Activated CD8-positive, alpha-beta memory T cell treated with anti-CD3 and anti-CD28 coated beads for 1 hour (primary cell): ENCODE measurements at places on chromosomes 6 and 20.

GRCh38 chr6:41464481-41464880 is 81.7 kb upstream of the FOXP4 start:
- DNase-seq = no peak

- DNase-seq = no peak
Observed at GRCh38 chr20:58138395-58138794, 90.1 kb downstream of the ANKRD60 start.

DNA sequence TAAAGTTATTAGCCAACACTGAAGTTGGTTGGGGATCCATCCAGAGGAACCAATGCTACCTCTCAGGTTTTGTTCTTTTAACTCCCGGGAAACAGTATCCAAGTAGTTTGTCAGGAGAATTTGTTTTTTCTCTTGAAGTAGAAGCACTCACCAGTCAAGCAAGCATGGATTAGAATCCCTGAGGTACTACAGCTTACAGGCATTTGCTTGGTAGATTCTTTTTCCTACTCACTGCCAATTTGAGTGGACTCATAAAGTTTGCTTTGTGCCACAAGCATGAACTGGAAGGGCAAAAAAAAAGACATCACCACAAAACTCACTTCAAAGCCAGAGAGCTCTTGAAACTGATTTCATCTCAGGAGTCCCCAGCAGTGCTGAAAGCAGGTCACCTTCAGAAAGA is 167.4 kb downstream of the MBOAT1 start:
- DNase-seq = no peak

DNA sequence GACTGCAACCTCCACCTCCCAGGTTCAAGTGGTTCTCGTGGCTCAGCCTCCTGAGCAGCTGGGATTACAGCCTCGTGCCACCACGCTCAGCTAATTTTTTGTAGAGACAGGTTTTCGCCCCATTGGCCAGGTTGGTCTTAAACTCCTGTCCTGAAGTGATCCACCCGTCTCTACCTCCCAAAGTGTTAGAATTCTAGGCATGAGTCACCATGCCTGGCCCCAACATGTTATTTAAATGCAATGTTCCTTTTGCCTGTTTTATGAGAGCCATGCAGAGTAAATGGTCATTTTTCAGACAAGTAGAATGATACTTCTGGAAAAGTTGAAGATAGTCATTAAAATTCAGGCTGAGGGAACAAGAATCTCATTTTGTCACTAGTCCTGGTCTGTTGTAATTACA is 43.8 kb upstream of the RPS6KA2 start:
- DNase-seq = no peak

GRCh38 chr6:52162940-52163908 is 23.0 kb upstream of the IL17A start:
- DNase-seq = no peak

DNA sequence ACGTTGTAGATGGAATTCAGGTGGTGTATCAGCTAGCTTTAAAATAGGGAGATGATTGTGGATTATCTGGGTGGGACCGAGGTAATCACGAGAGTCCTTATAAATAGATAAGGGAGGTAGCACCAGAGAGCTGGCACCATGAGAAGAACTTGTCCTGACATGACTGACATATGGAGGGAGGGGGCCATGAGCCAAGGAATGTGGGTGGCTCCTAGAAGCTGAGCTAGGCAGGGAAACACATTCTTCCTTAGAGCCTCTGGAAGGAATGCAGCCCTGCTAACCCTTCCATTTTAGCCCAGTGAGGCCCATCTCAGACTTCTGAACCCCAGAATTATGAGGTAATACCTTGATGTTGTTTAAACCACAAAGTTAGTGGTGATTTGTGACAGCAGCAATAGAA is 321.1 kb upstream of the SULF2 start:
- no peak for DNase-seq

DNA sequence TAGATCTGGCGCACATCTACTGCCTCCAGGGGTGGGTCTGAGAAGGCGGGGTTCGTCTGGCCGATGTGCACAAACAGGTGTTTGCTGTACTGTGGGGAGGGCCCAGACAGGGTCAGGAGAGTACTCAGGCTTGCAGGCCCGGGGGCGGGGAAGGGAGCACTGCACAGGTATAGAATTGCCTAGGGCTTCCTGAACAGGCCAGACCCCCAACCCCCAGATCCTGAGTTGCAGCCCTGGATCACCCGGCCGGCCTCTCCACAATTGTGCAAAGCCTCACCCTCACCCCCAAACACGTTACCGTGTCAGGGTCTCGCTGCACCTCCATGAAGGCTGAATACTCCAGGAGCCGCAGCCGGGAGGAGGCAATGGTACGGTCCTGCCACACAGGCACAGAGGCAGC is 7.8 kb downstream of the RPL10A start:
- no peak for DNase-seq

DNA sequence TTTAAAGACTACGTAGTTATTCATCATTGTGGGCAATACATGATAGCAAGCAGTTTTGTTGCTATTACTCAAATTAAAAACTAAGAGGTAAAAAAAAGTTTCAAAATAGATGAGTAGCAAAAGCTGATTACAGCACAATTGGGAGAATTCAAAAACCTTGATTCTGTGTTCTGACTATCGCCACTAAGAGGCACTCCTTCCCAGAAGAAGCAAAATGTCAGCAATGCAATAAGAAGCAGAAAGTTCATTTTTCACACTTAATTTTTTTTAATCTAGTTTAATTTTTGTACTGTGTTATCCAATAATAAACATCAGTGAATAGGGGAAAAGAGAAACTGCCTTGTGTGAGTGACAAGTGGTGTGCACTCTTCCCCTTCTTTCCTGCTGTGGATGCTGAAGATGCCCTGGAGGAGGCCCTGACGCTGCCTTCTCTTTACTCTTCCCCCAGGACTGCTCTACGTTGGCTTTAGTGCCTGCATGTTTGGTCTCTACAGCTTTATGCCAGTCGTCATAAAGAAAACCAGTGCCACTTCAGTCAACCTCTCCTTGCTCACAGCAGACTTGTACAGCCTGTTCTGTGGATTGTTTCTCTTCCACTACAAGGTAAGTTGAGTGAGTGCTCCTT is 263.2 kb upstream of the PLN start:
- no peak for DNase-seq

DNA sequence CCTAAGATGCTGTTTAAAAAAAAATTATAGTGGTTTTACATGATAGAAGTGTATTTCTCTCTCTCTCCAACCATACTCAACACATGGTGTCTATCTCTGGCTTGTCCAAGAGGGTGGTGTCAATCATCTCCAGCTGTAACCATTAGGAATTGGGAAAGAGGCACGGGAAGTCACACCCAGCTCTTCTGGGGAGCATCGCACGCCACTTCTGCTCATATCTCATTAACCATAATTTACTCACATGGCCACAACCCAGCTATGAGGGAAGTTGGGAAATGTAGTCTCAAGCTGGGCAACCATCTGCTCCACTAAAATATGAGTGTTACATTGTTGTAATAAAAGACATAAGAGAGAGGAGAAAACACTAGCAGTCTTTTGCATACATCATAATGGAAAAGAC is 30.4 kb upstream of the TSHZ2 start:
- no peak for DNase-seq
